Thymus (tissue), 14 donors: ENCODE measurements at places on chromosomes 5 and 9. TPM values are rescaled to one million over a fixed set of nuclear protein-coding genes. Genes with fewer than 3 reads are reported as not detected.

The FOXI1 gene
- total RNA-seq = 0.14 TPM

GRCh38 chr9:97615439-97616072, 17.6 kb downstream of the TSTD2 start:
- peak; percentile 41 for DNase-seq

DNA sequence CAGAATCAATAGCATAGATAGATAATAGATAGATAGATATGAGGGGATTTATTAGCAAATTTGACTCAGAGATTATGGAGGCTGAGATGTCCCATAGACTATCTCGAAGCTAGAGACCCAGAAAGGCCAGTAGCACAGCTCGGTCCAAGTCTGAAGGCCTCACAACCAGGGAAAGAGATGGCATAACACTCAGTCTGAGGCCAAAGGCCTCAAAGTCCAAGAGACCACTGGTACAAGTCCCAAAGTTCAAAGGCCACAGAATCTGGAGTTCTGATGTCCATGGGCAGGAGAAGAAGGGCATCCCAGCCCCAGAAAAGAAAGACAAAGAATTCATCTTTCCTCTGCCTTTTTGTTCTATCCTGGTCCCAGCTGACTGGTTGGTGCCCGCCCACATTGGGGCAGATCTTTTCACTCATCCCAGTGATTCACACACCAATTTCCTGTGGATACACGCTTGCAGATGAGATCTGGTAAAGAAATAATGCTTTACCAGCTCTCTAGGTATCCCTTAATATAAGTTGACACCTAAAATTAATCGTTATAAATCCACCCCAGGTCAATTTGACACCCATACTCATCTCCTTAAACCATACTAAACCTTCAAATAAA, 127.8 kb upstream of the FBN2 start:
- DNase-seq = no peak

DNA sequence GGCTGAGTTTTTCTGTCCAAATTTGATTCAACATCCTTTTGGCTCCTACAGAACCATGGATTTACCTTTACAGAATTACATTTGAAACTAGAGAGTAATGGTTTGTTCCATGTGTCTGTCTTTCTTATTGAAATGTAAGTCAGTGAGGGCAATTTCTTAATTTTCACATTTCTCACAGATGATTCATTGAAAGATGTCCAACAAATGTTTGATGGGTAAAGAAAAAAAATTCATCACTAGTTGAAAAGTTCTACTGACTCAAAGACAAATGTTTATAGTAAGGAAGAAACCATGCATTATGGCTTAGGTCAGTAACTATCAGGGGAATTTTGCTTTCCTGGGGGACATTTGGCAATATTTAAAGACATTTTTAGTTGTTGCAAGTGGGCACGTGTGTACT, 131.6 kb upstream of the TRPM3 start:
- no peak for DNase-seq

GRCh38 chr9:83706676-83707517, 861 bp downstream of the UBQLN1 start:
- peak; percentile 60 for DNase-seq

DNA sequence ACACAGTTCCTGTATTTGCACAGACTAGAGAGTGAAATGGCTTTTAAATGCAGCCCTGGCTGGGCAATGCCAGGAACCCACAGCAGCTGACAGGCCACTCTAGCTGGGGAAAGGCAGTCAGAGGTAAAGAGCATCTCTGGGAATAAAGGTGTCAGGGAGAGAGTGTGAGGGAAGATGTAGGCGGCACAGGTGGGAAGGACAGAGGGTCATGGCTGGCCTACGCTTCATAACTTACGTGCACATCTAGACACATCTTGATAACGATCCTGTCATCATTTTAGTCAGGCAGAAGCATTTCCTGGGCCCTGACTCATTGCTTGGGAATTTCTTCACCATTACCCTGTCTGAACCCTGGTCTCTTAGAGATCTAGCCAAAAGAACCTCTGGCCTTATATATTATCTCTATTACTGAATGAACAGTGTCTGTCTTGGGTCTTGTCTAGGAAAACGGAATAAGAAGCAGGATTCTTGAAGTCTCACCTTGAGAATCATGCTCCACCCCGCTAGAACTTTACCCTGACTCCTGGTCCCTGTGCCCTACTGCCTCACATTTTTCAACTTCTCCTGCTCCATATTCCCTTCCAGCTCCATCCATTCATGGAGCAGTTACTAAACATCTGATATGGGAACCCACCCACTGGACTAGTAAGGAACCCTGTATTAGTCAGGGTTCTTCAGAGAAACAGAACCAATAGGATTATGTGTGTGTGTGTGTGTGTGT, 106.4 kb upstream of the ELL2 start:
- no peak for DNase-seq

- DNase-seq = no peak
Measured at GRCh38 chr5:175162036-175162435, 281.9 kb downstream of the DRD1 start.

DNA sequence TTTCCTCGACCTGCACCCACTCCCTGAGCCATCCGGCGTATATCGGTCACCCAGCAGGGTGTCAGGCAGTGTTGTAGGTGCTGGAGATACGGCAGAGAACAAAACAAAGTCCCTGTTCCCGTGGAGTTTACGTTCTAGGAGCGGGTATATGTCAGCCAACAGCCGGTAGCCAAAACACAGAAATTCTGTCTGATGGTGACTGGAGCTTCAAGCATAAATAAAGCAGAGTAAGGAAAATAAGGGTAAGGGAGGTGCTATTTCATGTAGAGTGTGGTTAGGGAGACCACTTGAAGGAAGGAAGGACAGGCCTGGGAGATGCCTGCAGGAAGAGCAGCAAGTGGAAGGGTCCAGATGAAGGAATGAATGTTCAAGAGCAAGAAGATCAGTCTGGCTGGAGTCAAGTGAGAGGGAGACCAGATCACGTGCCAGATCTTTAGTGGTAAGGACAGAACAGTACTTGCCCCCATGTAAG, 783 bp upstream of the ZFR start:
- DNase-seq = no peak

GRCh38 chr9:91419222-91420191, 4.1 kb downstream of the NFIL3 start:
- DNase-seq = no peak

DNA sequence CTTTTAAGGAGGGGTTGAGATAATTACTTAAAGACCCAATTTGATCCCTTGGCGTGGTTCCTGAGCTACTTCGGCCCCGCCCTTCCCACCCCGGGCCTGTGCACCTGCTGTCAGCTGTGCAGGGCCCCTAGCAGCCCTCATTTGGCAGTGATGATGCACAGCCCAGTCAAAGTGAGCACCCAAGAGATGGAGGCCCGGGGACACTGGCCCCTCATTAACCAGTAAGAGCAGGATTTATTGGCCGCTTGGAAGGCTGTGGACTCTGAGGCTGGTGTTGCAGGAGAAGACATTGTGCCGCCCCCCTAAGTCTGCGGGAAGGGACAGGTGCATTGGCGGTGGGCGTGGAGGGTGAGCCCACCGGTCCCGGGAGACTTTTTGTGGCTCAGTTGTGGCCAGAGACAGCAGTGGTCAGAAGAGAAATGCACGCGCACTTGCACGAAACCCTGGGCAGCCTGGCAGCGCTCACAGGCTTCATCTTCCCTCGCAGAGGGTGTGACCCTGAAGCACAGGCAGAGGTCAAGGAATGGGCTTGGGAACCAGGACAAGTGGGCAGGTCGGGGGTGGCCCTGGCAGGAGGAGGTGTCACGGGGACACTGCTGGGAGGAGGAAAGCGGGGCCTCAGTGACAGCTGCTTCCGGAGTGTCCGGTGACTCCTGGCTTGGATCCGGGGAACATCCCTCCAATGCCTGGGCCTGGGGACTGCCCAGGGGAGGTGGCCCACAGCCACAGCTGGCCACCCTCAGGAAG, 74.0 kb upstream of the RXRA start:
- no peak for DNase-seq

DNA sequence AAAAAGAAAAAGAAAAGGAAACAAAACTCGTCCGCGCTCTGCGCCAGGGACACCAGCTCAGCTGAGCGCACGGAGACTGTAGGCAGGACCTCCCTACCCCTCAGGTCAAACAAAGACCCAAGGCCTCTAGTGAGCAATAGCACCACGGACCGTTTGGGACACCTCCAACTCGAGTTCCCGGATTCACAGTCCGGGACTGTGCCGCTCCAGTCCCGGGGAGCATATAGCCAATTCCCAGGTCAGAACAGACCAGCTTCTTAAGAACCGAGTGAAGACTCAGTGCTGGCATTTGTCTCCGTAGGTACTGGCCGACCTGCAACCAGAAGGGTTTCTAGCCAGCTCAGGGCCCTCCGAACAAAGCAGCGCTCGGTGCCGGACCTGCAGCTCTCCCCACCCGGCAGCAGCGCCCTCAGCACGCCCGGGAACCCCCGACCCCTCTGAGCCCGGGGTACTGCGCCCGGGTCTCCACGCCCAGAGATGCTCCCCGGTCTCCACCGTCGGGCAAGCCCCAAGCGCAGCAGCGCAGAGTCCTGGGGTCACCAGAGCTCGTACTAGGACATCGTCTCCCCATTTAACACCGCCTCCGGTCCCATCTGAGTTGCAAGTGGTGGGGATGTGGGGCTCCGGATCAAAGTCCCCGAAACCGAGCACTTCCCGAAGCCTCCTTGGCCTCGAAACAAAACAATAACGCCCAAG, 591 bp downstream of the ABCA1 start:
- peak; percentile 17 for DNase-seq

DNA sequence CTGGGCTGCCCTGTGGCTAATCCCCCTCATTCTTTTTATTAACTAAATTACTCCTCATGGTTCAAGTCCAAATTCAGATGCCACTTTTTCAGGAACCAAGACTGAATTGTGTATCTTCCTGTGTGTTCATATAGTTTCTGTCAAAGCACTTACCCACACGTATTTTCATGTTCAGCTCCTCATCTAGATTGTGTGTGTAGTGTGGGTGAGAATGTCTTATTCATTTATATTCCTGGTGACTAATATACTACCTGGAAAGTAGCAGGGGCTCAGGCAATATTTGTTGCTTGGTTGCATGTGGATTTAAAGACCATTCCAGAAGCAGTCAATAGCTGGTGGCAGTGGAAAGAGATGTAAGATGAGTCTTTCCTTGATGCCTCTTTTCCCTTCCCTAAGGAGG, 48.5 kb upstream of the SRP19 start:
- no peak for DNase-seq

The BTNL8 gene
- total RNA-seq = 0.24 TPM

GRCh38 chr9:13919401-13919800, 394.5 kb downstream of the NFIB start:
- no peak for DNase-seq

DNA sequence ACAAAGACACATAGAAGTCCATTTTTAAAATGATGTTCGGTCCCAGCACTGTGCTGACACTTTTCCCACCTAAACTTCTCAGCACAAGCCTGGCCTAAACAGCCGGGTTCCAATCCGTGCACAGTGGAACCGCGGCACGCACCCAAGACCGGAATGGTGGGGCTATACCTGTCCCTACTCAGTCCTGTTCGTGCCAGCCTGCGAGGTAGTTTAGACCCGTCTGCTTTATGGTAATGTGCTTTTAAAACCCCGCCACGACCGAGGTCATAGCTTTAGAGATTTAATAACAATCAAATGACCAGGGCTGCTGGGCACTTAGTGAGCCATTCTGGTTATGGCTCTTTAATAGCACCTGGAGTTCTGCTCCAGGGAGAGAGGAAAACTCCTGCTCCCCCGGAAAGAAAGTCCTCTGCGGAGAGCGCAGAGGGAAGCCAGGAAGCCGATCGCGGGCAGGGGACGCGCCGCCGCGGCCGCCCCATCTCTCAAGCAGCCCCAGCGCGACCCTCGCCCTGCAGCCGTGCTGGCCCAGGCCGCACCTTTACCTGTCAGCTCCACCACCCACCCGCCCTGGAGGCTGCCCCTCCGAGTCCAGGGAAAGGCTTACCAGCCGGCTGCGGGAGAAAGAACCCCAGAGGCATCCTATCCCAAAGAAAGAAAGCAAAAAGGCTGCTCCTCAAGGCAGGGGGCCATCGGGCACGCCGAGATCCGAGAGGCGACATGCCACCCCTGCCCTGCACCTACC, 511 bp downstream of the ARL15 start:
- DNase-seq = no peak

The PKD2L2 gene
- total RNA-seq = not detected

DNA sequence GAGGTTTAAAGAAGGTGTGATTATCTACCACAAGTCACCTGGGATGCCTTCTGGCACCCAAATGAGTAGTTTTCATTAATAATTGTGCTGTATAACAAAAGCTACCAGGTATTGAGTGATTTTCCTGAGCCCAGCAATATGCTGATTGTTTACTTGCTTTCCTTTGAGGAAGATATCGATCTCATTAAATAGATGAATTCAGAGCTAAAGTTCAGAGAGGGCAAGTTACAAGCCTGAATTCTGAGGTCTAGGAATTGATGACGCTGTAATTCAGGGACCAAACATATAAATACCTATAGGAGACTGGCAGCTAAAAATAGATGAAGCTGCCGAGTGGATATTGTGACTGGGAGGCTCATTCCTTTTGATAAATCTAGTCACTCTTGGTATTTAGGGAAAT, 1.1 kb downstream of the ERCC6L2 start:
- DNase-seq = no peak

The PTGER4 gene
- total RNA-seq = 22.8 TPM

DNA sequence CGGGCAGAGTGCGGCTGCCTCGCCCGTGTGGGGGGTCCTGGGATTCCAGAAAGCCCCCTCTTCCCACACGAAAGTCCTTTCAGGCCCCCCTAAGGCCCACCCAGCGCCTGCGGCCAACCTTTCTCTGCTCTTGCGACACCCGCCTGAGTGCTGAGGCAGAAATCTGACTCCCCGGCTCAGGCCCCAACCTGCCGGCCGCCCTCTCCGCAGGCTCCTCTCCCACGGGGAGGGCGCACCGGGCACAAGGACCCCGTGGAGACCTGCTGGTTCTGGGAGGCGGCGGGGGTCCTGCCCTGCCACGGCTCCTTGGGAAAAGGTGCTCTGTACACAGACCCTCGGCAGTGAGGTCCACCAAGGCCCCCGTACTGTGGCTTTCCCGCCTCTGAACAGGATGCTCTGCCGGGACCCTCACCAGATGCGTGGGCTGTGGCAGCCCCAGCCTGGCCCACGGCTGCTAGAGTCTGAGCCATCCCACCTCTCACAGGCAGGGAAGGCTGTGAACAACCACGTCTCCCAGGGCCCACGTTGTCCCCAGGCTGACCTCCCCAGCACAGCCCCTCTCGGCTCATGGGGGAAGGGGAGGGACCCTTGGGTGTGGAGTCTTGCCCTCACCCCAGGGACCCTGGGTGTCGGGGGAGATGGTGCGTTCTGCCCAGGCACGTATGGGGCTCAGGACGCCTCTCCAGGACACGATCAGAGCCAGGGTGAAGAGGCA, 41.5 kb upstream of the EGFL7 start:
- DNase-seq = no peak

DNA sequence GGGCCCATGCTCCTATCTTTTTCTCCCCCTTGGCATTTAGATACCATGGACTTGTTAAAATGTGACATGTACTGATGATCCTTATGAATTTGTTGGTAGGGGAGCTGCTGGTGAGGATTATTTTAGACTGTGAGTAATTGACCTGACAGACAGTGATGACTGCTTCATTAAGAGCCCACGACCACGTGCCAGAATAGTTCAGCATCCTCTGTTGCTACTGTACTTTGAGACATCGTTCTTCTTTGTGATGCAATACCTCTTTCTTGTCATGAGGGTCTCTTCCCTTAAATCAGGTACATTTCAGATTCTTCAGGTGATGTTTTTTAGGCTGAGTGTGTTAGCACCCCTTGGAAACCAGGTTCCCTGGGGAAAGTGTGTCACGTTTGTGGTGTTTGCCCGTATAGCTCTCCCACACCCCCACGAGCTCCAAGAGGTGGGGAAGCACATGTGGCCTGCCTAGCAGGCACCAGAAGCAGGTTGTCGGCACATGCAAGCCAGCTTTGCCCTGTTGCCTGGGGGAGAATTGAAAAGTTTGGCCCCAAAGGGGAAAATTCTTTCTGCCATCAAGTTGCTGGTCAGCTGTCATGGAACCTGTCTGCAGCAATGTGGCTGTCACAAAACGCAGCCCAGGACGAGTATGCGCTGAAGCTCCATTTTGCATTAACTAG, 25.1 kb downstream of the QRFP start:
- no peak for DNase-seq

The OTP gene
- total RNA-seq = 0.05 TPM
